ENCODE measurements at places on chromosomes 16 and 17. TPM values are rescaled to one million over a fixed set of nuclear protein-coding genes. Genes with fewer than 3 reads are reported as not detected.

Gene TERB1
- not detected for total RNA-seq

- peak; percentile 10 for DNase-seq
Measured at GRCh38 chr17:33520426-33521330, 227.6 kb upstream of the ASIC2 start.

Gene CACNG1
- 0.13 TPM for total RNA-seq

DNA sequence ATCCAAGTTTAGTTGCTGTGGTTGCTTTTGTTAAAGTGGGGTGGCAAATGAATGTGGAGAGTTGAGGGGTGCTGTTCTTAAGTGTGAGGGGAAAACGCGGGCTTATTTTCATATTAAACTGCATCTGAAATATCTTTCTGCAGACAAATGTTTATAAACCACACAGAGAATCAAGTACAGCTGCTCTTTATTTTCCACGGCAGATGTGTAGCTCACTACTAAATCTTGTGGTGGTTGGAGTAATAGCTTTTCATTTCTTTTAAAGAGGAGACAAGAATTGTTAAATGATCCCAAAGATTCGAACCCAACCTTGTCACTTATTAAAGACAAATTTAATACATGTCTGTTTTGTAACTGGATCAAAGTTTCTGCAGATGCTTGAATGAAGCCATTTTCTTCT lies 2.1 kb downstream of the CLTC start:
- DNase-seq, result no peak

Gene ATP6V0D1
- 70.8 TPM for total RNA-seq
